ENCODE measurements at places on chromosomes 6 and 20. TPM values are rescaled to one million over a fixed set of nuclear protein-coding genes. Genes with fewer than 3 reads are reported as not detected.

- peak; percentile 67 for DNase-seq
Measured at GRCh38 chr6:6676910-6677441, 88.5 kb downstream of the LY86 start.

GRCh38 chr6:36223706-36224105 lies 27.2 kb downstream of the BRPF3 start:
- DNase-seq, result no peak

Gene TREM1
- total RNA-seq, result not detected

Gene MKKS
- total RNA-seq, result 7.2 TPM

Gene FAM83C
- total RNA-seq, result not detected

GRCh38 chr20:6614836-6615235 lies 152.7 kb upstream of the BMP2 start:
- no peak for DNase-seq

DNA sequence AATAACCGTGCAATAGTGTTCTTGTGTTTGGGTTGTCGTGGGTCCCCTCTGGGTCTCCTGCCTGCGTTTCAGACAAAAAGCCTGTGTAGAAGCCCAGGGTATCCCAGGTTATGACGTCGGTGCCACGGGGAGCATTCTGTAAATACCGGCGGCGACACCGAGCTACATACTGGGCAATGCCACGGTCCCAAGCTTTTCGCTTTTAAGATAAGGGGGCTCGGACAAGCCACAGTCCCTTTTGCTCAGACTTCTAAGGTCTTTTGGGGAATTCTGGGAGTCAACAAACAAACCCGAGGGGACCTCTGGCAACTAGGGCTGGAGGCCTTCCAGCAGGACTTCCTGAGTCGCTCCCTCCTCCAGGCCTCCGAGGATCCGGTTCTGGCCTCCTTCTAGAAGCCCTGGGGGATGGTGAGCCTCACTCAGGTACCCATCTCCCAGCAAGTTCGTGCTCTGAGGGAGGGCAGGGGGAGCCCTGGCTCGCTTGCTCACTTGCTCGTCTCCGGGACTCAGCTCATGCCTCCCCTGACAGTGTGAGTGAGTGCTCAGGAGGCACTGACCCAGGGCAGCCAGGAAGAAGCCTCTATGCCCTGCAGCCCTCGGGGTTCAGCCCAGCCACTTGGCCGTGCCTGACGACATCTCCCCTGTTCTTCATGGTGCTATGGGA lies 62.4 kb upstream of the MRPS10 start:
- no peak for DNase-seq

Gene UNC5CL
- total RNA-seq, result 4.4 TPM

DNA sequence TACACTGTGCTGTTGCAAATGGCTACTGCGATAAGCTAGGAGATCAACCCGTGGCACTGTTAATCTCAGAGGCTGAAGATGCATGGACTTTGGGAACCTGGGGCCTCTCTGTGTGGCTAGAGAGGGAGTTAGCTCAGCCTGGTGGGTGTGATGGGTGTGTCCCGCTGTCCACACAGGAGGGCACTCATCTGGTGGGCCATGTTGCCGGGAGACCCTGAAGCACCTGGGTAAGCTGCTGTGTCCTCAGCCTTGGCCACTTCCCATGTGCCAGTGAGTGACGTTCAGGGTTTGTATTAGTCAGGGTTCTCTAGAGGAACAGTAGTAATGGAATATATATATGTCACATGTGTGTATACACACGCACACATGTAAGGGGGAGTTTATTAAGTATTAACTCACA lies 132.7 kb downstream of the ERMARD start:
- no peak for DNase-seq

Gene WFDC5
- total RNA-seq, result not detected

- DNase-seq, result peak; percentile 44
Measured at GRCh38 chr6:10409731-10410206, 5.1 kb downstream of the TFAP2A start.

DNA sequence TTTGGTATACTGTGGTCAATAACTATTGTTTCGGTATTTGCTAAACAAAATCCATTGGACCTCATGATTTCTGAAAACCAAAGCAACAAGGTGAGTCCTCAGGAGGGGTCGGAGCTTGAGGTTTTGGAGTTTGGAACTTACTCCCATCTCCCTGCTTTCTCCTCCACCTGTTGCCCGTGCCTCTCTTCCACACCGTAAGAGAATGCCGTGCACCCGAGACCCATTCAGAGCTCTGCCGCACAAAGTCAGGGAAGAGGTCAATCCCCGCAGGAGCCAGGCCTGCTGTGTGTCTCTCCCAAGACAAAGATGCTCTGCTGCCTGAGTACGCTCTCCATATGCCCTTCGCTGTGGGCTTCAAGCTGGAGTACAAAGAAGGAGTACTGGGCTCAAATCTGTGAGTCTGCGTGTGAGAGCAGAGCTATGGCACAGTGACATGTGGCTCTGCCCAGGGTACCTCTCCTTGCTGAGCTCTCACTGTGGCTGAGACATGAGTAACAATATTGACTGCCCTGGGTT lies 23.9 kb downstream of the PXDC1 start:
- DNase-seq, result no peak

Gene MUCL3
- not detected for total RNA-seq

DNA sequence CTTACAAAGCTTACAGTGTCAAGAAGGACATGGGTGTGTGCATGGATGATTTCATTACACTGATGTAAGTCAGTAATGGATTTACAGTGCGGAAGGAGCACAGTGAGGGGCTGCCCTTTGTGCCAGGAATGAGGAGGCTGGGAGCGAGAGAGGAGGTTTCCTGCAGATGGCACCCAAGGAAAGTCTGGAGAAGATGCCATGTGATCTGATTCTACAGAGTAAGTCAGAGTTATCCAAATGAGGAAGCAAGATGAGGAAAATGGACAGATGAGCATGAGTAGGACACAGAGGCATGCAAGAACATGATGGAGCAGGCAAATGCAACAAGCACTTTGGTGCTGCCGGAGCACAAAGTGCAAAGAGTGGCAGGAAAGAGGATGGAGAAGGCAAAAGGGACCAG lies 29.7 kb downstream of the MAP7 start:
- no peak for DNase-seq

Gene ZSCAN31
- 97.8 TPM for total RNA-seq

DNA sequence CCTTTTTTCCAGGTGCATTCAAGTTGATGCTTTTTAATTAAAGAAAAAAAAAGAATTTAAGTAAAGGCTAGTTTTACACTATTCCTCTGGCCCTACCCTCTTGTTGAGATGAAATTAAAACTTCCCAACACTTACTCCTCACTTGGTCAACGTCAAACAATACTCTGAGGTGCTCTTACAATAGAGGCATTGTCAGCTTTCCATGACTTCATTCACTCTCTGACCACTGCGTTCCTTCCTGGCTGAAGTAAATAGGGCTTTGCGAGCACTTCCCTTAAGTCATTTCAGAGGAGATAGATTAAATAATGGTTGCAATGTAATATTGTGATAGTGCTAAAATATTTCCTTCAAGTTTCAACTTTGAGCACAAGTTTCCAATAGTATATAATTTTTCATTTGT lies 229.8 kb upstream of the CEP162 start:
- DNase-seq, result no peak

Gene TUBB
- 538 TPM for total RNA-seq

Gene C20orf204
- total RNA-seq, result not detected

- peak; percentile 92 for DNase-seq
Measured at GRCh38 chr20:58571693-58572427, 56.7 kb upstream of the APCDD1L start.

Gene HLA-DRB1
- total RNA-seq, result 0.17 TPM

DNA sequence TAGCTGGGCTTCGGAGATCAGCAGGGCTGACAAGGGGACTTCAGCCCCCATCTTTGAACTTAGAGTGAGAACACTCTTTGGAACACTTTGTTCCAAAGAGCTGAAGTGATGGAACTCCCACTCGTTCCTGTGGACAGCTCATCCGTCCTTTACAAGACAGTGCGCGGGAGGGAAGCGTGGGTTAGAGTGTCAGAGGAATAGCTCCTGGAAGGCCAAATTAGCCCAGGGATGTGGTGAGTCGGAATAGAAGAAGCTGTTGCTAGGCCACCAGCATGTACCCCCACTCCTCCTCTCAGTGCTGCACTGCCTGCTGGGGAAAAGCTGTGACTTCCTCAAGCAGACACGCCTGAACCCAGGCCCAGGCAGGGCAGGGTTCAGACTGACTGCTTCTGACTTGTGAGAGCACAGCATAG lies 1.7 kb downstream of the SDCBP2 start:
- DNase-seq, result no peak

Gene DEFB132
- total RNA-seq, result not detected

GRCh38 chr6:43175676-43176422 lies 4.8 kb downstream of the SRF start:
- DNase-seq, result no peak

All from Caki2 (cell line).